ENCODE measurements at places on chromosomes 12 and 14.
A peak's percentile ranks its signal among the peaks of the same experiment; 100 is the strongest.

GRCh38 chr14:55900749-55901148 is 217.5 kb upstream of the PELI2 start:
- DNase-seq = no peak

- DNase-seq = no peak
Observed at GRCh38 chr12:58463051-58463450, 457.3 kb downstream of the LRIG3 start.

DNA sequence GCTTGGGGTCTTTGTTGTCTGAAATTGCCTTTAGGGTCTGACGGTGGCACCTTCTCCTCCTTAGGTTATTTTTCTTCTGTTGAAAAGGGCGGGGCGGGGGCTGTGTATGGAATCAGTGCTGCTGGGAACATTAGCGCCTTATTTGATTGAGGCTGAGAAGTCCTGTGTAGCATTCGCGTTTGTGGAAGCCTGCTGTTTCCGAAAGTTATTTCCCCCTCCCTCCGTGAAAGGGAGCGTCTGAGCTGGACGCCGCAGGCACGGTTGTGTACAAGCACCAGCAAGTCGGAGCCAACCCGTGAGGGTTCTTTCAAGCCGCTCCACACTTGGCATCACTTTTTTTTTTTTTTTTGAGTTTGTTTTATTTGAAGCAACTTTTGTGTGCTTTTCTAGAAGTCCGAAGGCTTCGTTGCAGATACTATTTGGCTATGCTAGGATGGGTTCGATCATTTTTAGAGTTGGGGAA is 1.1 kb downstream of the SYNE2 start:
- DNase-seq = peak; percentile 56

DNA sequence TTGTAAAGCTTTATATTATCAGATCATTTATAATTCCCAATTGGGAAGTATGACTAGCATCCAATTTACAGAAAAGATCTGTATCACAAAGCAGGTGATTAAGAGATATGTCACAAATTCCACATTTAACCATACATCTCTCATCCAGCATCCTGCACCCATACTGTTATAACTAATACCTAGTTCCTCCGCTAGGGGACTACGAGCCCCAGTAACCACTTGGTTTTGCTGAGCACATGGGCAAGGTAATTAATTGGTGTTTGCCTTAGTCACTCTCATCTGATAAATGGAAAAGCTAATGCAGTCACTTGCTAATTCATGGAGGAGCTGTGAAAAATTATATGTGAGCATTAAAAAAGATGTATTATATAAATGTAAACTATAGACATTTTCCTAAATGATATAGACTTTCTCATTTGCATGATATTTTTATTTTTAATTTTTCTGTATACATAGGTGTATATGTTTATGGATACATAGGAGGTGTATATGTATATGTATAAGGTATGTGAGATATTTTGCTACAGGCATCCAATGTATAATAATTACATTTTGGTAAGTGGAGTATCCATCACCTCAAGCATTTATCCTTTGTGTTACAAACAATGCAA is 1031.8 kb downstream of the GALC start:
- no peak for DNase-seq

DNA sequence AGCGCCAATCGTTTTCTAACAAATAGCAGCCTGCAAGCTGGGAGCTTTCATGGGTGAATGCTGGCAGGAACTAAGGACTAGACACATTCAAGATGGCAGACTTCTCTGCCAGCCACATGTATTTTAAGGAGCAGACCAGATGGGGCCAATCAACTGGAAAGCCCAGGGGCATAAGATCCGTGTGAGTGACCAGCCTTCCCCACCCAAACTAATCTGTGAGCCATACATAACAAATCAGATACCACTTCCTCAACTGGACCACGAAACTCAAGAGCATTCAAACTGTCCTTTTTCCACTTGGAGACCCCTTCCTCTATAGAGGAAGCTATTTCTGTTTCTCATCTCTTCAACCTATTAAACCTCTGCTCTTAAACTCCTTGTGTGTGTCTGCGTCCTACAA is 9.7 kb downstream of the TCL1B start:
- no peak for DNase-seq

GRCh38 chr12:67484791-67485480 is 163.6 kb upstream of the DYRK2 start:
- DNase-seq = no peak

GRCh38 chr12:64621257-64621942 is 11.1 kb downstream of the RASSF3 start:
- no peak for DNase-seq

GRCh38 chr12:109197327-109197726 is 80.9 kb downstream of the ACACB start:
- DNase-seq = no peak

DNA sequence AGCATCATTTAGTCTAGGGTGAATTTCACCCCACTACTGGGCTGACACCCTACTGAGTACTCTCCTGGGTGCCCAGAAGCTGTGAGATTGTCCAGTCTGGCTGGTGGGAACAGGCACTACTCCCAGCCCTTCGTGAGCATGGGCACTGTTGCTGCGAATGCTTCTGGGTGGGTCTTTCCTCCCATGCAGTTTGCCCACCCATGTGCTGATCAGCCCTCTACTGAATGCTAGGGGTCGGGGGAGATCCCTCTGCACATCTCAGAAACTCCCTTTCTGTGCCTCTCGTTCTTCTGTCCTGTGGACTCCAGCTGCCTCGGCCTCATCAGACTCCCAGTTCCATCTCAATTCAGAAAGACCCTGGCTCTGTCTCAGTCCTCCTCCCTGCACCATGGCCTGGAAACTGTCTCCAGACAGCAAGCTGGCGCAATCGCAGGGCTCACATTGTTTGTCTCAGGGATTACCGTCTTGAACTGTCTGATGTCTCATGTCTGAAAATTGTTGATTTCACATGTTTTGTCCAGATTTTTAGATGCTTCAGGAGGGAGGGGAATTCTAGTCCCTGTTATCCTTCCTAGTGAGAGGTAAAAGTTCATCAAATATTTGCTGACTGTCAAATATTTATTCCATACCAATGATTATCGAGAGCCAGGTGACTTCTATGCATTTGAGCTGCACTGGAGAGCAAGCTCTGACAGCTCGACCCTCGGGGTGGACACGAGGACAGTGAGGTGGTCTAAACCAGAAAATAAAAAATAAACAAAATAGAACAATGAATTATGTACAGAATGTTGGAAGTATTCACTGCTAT is 316.6 kb upstream of the RTL1 start:
- peak; percentile 36 for DNase-seq
